ENCODE measurements at places on chromosomes 7 and 10.
A peak's percentile ranks its signal among the peaks of the same experiment; 100 is the strongest.

- DNase-seq: no peak
These were observed 324.9 kb downstream of the PARD3 start for GRCh38 chr10:34489973-34490745.

GRCh38 chr7:136947347-136947746 is 78.9 kb downstream of the CHRM2 start:
- no peak for DNase-seq

DNA sequence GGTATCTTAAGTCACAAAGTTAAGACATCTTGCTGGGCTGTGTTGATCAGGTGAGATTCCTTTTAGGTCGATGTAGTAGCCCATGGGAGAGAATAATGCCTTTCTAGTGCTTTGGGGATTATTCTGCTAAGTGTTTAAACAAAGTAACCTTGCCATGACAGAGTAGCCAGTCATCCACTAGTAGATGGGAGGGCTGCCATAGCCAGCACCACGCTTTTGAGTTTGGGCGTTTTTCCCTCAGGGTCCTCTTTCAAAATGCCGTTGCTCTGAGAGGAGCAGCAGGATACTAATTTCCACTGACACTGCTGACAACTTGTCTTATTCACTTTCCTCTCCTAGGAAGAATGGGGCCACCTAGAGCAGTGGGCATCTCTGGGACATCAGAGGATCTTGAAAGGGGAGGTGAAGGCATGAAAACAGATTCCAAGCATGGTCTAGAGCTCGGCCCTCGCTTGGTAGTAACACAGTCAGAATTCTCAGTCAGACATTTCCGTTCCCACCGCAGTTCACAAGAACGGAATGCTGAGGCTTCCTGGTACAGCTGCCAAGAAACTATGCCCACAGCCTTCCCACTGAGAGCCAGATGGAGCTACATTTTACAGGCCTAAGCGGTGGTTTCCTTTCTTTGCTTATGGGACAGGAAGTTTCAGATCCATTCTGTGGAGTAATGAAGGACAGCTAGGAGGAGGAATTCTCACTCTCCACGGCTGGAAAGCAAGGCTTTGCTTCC is 15.3 kb upstream of the RSU1 start:
- DNase-seq: no peak

DNA sequence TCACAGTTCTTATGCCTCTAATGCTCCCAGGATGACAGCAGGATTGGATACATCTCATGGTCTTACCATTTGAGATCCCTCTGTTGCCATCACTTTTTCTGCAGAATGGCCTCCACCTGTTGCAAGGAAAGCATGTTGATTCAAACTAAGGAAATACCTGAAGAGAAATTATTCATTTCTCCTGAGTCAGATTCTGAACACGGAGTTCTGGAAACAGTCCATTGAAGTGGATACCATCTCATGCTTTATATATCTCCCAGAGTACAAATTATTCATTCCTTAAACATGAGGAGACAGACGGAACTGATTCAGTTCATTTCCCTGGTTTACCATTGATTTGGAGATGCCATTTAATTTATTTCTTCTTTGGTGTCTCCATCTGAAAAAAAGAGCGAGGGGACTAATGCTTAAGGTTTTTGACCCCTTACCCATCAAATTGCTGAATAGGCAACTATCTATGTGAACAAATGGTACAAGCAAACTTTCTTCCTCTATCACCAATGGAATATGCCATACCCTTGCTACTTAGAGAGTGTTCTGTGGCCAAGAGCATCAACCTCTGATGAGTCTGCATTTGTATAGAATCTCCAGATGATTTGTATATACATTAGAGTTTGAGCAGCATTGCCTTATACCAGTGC is 305.0 kb upstream of the LRGUK start:
- DNase-seq: no peak

DNA sequence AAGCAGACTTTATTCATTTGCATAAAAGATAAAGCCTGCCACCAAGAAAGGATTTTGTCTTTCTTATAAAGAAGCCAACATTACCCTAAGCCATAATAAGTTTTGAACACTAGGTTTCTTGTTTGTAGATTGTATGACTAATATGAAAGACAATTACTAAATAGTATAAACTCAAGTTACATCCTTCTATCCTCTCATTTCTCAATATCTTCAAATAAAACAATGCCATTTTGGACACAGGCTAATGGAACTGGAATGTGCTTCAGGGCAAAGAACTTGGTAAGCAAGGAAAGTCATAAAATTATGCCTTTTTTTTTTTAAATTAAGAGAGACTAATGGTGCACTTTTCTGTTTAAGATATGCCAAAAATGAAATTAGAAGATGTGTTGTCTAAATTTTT is 137.7 kb downstream of the DKK1 start:
- DNase-seq: no peak

- no peak for DNase-seq
These were observed 126.8 kb upstream of the AMPH start for GRCh38 chr7:38757931-38758330.

GRCh38 chr7:128309976-128310375 is 33.7 kb downstream of the RBM28 start:
- no peak for DNase-seq

DNA sequence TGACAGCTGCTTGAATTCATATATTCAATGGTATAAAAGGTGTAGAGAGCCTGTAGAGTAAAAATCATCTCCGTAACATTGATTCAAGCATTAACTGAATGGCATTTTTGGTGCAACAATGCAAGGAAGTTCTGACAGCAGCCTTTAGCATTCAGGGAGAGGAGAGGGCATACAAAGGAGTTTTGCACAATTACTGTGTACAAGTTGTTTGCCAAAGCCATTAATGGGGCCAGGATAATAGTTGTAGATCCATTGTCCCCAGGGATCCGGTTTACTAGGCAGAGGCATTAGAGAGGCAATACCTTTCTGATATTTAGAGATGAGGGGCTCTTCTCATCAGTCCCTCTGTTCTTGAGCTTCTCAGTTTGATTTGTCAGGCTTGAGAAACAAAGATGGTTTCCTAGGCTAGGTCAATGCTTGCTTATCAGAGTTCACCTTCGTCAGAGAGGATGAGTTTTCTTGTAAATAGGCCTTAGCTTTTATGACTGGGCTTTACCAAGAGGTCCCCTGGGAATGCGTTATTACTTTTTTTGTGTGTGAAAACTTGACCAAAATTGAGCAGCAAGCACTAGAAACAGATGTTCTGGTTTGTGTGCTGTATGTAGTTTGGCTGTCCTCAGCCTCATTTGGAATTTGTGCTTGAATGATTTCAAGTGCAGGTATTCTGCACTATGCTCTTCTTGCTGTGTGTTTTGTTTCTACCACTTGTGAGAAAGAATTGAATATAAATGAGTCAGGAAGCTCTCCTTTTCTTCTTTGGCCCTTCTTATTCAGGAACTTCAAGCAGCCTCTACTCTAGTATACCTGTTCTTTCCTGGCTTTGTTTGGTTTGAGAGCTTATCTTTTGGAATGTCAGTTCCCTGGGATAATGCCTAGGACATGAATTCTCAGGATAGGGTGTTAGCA is 32.0 kb downstream of the SND1 start:
- DNase-seq: no peak

DNA sequence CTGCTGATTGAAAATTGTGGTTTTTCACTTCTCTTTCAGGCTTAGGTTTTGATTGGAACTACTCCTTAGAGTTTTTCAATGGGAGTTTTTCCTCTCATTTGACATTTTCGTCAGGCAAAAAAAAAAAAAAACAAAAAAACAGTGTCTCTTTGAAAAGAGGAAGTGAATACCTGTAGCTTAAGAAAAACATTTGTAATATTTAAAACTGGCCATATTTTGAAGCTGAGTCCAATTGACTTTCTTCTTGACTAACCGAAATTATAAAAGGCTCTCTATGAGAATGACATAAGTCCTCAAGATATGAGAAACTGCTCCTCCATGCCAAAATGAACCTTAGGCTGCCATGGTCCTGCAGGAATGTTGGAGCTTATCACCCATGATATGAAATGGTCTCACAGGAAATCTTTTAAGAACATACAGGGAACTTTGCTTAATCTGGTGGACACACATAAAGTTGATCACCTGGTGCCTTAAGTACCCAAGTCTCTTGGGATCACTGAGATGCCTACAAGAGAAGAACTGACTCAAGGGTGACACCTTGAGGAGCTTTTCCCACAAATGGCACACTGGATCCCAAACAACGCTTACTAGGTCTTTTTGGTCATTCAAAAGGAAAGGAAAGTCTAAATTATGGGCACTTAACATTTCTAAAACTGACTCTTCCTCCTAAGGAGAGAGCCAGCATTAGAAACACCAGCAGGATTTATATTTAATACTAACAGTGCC is 263.4 kb downstream of the CDC14C start:
- DNase-seq: no peak

DNA sequence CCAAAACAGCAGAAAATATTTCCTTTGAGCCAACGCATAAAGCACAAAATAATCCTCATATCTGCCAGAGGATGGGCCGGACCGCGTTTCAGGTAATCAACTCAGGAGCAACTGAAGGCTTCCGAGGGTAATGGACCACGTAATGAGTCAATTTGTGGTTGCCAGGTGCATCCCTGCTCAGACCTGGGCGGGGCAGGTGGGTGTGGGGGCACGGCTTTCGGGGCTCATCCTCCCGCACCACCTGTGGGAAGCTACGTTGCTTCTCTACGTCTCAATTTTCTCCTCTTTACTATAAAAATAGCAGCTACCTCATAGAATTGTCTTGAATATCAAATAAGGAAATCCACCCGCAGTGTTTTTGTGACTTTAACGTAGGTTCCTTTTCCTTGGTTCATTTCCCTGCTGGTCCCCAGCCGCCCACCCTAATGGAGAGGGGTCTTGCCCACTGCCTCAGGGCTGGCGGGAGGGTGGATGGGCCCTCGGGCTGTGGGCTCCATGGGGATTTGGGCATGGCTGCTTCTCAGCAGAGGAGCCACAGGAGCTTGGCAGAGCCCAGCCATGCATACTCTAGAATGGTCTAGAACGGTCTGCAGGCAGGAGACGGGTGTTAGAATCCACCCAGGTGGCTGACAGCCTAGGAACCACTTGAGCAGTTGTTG is 324.7 kb downstream of the ADARB2 start:
- DNase-seq: peak; percentile 33

GRCh38 chr7:150341263-150342120 is at the start of gene RARRES2:
RARRES2 (minus strand) TSS chr7:150341629; CDS start chr7:150340609, 1,020 bp downstream.
- DNase-seq: no peak
